ENCODE measurements at places on chromosomes 4 and X.
A peak's percentile ranks its signal among the peaks of the same experiment; 100 is the strongest.

GRCh38 chr4:135434936-135435335 is 1233.3 kb upstream of the PABPC4L start:
- no peak for DNase-seq

DNA sequence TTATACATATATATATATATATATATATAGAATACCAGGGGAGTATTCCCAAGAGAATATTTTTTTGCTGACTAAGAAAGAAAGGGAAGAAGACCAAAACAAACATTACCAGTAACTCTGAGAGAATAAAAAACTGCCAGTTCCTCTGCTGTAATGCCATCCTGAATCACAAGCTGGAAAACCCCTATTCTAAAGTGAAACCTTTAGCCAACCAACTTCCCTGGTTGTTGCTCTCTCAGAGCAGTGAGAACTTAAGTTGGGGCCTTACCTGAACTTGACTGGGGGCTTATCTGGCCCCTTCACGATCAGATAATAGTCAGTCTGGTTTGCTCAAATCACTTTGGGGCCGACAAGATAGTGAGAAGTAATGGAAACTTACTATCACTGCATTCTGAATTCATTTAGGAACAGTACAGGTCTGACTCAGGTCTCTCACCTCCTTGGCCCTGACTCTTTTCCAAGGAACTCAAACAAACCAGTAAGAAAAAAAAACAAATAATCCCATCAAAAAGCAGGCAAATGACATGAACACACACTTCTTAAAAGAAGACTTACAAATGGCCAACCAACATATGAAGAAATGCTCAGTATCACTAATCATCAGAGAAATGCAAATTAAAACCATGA is 62.5 kb downstream of the CD40LG start:
- DNase-seq = no peak

GRCh38 chr4:7134737-7135388 is 57.5 kb upstream of the SORCS2 start:
- no peak for DNase-seq

DNA sequence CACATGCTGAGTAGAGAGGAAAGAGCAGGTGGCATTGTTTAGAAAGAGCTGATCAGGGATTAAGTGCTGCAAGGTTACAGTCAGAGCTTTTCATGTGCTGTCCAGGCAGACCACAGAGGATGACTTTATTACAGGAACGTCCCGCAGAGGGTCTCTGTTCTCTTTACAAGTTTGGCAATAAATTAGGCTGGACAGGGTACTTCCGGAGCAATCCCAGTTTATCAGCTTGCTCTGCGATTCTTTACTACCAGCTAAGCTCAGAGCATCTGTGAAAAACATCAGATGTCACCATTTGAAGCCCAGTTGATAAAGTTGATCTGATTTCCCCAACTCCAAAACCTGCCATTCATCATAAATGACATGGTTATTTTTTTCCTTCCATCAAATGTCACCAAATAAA is 633.1 kb downstream of the NLGN4X start:
- DNase-seq = peak; percentile 5

- DNase-seq = no peak
Measured at GRCh38 chr4:113674733-113675132, 86.8 kb downstream of the CAMK2D start.

DNA sequence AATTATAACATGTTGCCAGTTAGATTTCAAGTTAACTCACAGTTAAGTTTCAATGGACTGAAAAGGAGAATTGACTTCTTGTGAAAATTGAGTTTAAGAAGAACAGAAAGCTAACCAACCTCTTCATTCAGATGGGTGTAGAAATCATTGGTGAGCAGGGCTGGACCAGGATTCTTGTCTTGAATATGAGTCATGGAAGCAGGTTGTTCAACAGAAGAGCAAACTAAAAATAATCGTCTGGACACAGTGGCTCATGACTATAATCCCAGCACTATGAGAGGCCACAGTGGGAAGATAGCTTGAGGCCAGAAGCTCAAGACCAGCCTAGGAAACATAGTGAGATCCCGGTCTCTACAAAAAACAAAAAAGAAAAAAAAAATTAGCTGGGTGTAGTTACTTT is 98.2 kb downstream of the ARSJ start:
- no peak for DNase-seq

DNA sequence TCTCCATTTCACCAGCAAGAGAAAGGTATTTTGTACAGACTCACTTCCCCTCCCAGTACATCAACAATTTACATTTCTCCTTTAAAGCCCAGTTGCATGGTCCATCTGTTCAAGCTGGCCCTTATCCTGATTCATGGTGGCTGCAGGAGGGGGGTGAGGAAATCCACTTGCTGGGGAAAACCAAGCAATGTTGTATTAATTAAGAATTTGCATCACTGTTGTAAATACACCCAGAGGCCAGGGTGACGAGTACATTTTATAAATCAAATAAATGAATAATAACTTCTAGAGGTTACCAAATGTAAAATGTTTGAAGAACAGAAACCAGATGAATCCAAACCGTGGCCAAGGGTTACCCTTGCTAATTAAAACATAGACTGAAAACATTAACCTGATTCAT is 395.9 kb upstream of the INTU start:
- no peak for DNase-seq

DNA sequence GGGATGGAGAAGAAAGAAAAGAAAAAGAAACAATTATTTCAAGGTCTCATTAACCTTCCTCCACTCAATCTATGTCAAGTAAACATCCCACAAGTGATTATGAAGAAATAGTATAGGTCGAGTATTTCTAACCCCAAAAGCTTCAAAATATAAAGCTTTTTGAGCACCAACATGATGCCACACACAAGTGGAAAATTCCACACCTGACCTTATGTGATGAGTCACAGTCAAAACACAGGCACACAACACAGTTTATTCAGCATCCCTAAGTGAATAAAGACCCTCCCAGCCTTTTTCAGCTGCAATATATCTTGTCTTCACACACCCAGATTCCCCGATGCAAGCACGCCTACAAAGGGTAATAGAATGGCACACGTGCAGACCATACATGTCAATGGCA is 51.7 kb upstream of the VEGFC start:
- DNase-seq = no peak

DNA sequence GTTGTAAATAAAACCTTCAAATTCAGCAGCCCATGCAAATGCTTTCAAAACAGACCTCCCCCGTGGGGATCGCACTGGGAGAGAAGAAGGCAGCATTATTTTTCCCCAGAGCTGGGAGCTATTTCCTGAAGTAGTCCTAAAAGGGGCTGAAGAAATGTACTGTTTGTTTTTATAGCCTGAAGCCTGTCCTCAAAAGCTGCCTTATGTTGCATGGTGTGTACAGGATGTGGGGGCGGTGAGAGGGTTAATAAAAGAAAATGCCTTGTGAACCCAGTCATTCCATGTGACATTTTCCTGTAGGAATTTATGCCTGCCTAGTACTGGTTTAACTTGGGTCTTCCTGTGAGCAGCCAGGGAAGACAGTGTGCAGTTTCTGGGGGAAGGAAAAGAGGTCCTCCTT is 144.1 kb downstream of the SOWAHB start:
- no peak for DNase-seq

GRCh38 chr4:125112536-125112935 is 202.2 kb upstream of the FAT4 start:
- no peak for DNase-seq

GRCh38 chrX:10071451-10072144 is 85.2 kb upstream of the CLCN4 start:
- DNase-seq = peak; percentile 66

DNA sequence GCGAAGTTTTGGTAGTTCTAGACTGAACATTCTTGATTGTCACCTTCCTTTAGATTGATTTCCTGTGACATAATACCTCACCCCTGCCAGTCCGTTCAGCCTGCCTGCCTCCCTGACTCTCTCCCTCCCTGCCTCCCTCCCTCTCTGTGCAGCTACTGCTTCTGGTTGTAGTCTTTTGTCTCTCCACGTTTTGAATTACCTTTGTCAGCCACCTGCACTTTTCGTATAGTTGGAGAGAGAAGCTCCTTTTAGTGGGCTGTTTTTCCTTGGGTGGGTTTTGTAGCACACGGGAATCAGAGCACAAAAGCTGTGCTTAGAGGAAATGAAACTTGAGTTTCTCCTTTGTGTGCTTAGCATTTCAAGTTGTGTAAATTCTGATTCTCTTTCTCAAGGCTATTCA is 32.6 kb upstream of the MSMO1 start:
- no peak for DNase-seq

All from NCI-H524 treated with DMSO at 0.1 percent for 48 hours (cell line).